ENCODE measurements at places on chromosomes 12 and 14.

GRCh38 chr12:97259098-97259497 lies 203.5 kb upstream of the RMST start:
- DNase-seq, result no peak

GRCh38 chr12:91074851-91075250 lies 17.0 kb upstream of the KERA start:
- no peak for DNase-seq

- no peak for DNase-seq
Measured at GRCh38 chr14:100834082-100834793, 8.3 kb downstream of the MEG3 start.

DNA sequence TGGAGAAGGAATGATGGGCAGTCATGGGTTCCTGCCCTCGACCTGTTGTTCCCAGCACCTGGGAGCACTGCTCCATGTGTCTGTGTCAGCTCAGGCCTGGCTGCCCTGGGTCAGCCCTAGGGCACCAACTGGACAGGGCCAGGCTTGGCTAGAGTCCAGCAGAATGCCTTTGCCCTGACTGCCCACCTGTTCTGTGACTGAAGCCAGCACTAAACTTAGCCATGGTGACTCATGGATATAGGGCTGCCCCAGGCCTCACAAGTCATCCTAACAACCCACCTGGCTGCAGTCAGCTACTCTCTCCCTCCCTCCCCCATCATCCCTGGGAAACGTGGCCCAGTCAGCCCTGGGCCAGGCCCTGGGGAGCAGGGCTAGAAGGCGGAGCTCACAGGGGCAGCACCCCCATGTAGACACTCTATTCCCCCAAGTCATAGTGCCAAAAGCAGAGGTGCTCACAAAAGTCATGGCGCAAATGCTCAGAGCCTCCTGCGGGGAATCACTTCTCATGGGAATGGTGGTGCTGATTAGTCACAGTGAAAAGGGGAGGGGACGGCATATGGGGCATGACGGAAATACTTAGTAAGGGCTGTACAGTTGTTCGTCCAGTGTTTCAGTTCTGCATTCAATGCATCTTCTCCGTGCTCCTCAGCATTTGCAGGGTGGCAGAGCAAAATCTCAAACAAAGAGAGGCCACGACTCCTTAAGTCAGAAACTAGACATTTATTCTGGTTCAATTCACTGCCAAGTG lies 52.0 kb upstream of the NTF3 start:
- DNase-seq, result no peak

- DNase-seq, result no peak
Measured at GRCh38 chr12:89185889-89186288, 166.4 kb downstream of the DUSP6 start.

DNA sequence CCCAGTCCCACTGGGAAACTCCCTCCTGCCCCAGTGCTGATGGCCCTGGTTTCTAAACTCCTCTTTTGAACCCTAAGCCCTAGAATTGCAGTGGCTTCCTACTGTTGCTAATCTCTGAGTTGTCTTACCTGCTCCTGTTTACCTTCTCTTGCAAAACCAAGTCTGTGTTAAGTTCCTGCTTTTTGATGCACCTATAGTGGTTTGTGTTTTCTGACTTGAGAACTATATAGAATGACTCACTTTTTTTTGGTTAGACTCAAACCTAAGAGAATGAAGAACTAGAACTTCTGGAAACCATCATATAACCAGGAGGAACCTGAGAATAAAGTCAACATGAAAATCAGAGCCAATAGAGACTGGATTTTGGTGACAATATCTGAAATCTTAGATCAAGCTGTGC lies 5.5 kb upstream of the GAS2L3 start:
- no peak for DNase-seq

- DNase-seq, result no peak
Measured at GRCh38 chr14:81682701-81683100, 149.0 kb upstream of the SEL1L start.

- no peak for DNase-seq
Measured at GRCh38 chr14:25267186-25267585, 217.2 kb upstream of the STXBP6 start.

Measured in NCI-H2081 (cell line).